ENCODE measurements at places on chromosomes 2 and 18.

- DNase-seq: no peak
Observed at GRCh38 chr18:76380791-76381405, 114.1 kb downstream of the ZNF516 start.

DNA sequence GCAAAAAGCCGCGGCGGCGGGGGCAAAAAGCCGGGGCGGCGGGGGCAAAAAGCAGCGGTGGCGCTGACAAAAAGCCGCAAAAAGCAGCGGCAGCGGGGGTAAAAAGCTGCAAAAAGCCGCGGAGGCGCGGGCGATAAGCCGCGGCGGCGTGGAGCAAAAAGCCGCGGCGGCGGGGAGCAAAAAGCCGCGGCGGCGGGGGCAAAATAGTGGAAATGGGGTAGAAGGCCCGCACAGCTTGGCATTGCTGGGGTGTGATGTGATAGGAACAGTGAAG lies 450.1 kb downstream of the ANKRD30B start:
- DNase-seq: no peak

- no peak for DNase-seq
Observed at GRCh38 chr18:58055890-58056558, 12.0 kb downstream of the NEDD4L start.

GRCh38 chr2:39608263-39608575 lies 57.5 kb upstream of the TMEM178A start:
- DNase-seq: no peak

GRCh38 chr2:31997653-31998052 lies 13.2 kb downstream of the MEMO1 start:
- DNase-seq: no peak

DNA sequence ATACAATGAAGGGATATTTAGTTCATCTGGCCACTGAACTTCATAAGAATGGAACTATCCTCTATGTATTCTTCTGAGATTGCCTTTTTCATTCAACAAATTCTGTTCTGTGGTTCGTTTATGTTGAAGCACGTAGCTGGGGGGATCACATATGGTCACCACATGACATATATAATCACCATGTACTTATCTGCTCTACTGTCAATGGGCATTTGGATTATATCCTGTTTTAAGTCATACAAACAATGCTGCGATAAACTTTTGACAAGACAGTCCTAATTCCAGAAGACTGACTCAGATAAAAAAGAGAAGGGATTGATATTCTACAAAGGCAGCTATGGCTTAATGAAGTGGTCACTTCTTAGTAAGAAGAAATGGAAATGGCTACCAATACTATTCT lies 116.0 kb upstream of the CCDC195 start:
- no peak for DNase-seq
